ENCODE measurements at places on chromosomes 6 and 20. TPM values are rescaled to one million over a fixed set of nuclear protein-coding genes. Genes with fewer than 3 reads are reported as not detected.

The C6orf58 gene
- 0.07 TPM for polyA plus RNA-seq

The BAG2 gene
- polyA plus RNA-seq, result 5.3 TPM

The ERVFRD-1 gene
- not detected for polyA plus RNA-seq

The HTR1E gene
- polyA plus RNA-seq, result 0.02 TPM

The CALHM6 gene
- 0.31 TPM for polyA plus RNA-seq

The OVOL2 gene
- not detected for polyA plus RNA-seq

The CASS4 gene
- polyA plus RNA-seq, result 0.02 TPM

The HLA-DQA1 gene
- polyA plus RNA-seq, result not detected

- H3K27me3 ChIP-seq, result no peaks in the 10 kb centered on the region
- no peak for DNase-seq
- H3K4me1 ChIP-seq, result no peaks in the 10 kb centered on the region
- no peak overlapping the region for H3K4me3 ChIP-seq
- no peaks in the 10 kb centered on the region for H3K36me3 ChIP-seq
- no peak overlapping the region for H3K27ac ChIP-seq
Observed at GRCh38 chr20:61801857-61802442, 263.7 kb downstream of the TAF4 start.

GRCh38 chr6:132780770-132781371, 17.6 kb downstream of the SLC18B1 start:
- H3K4me3 ChIP-seq, result no peak overlapping the region
- peaks cover 10% of the 10 kb centered on the region for H3K27me3 ChIP-seq
- H3K27ac ChIP-seq, result no peak overlapping the region
- H3K4me1 ChIP-seq, result no peaks in the 10 kb centered on the region

GRCh38 chr6:157143890-157144798, 179.2 kb downstream of the TMEM242 start:
- H3K36me3 ChIP-seq, result peaks cover 11% of the 10 kb centered on the region
- peak; percentile 35 for DNase-seq
- H3K4me3 ChIP-seq, result no peak overlapping the region
- peaks cover 28% of the 10 kb centered on the region for H3K4me1 ChIP-seq
- H3K27ac ChIP-seq, result peak overlapping the region; percentile 94
- no peaks in the 10 kb centered on the region for H3K27me3 ChIP-seq

GRCh38 chr20:14955399-14955798, 618.0 kb upstream of the FLRT3 start:
- H3K27ac ChIP-seq, result no peak overlapping the region
- peaks cover 9% of the 10 kb centered on the region for H3K4me1 ChIP-seq
- H3K27me3 ChIP-seq, result no peaks in the 10 kb centered on the region
- no peaks in the 10 kb centered on the region for H3K36me3 ChIP-seq
- DNase-seq, result no peak

DNA sequence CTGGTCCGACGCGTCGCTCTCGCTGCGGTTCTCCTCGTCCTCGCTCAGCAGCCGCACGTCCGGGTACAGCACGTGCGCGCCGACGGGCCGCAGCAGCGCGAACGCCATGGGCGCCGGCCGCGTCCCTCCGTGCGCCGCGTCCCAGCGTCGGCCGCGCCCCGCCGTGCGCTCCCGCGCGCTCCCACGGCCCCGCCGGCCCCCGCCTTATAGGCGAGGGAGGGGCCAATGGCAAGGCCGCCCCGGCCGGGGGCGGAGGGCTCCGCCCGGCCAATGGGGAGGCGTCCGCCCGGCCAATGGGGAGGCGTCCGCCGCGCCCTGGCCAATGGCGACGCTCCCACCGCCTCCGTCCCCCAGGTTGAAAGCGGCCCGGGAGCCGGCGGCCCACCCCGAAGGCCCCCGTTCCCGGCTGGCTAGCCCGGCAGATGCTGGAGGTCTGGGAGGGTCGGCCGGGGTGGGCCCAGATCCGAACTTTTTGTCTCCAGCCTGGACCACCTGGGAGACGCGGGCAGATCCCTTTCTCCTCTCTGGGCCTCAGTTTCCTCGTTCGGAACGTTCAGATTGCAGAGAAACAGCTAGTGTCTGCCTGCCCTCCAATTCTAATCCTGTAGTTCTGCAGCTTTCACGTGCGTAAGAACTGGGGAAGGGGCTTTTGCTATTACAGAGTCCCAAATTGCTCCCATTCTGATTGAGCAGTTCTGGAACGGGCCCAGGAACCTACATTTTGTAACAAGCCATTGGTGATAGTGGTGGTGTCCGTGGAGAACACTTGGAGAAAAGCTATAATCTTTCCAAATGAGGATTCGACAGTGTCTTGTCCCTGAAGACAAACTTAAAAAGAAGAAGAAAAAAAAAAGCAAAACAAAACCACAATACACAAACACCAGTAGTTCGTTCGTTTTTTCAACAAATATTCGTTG, at the start of gene TCF15:
TSS of gene TCF15 (minus strand) at position 180 of the 917 bp plus-strand sequence. CDS start at position 108, 72 bp downstream.
- H3K36me3 ChIP-seq, result no peaks in the 10 kb centered on the region
- peak; percentile 100 for DNase-seq
- no peak within 1 kb of the TSS for H3K4me3 ChIP-seq
- peaks cover 39% of the 10 kb centered on the region for H3K27me3 ChIP-seq
- no peak within 1 kb of the TSS for H3K27ac ChIP-seq

- no peak overlapping the region for H3K4me3 ChIP-seq
- H3K27ac ChIP-seq, result no peak overlapping the region
- H3K27me3 ChIP-seq, result no peaks in the 10 kb centered on the region
- H3K36me3 ChIP-seq, result peaks cover 64% of the 10 kb centered on the region
- no peak for DNase-seq
Observed at GRCh38 chr6:52513896-52514295, 63.0 kb downstream of the TRAM2 start.

DNA sequence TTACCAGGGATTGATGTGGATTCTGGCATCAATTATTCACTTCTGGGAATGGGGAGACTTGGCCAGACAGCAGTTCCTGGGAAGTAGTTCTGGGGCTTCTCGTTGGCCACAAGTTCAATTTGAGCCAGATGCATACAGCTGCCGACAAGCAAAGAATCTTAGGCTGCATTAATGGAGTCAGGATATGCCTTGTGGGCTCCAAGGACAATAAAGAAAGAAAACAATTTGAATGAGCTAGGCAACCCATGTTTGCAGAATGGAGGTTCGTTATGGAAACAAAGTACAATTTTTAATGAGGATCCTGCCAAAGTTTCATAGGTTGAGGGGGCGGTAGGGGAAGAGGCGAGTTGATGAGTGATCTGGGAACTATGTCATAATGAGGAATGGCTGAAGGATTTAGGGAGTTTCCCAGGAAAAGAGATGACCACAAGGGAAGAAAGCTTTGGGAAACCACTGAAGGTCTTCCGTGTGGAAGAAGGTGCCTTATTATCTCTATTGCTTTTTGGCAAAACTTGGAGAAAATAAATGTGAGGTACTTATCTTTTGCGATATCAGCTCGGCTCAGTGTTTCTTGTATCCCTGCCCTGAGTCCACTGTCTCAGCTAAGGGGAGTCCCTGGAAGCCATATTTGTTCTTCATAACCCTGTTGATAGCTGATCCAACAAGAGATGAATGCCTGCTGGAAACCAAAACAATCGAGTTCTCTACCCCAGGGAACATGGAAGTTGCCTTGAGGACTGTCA, 181.0 kb upstream of the ZNF217 start:
- no peaks in the 10 kb centered on the region for H3K27me3 ChIP-seq
- no peaks in the 10 kb centered on the region for H3K36me3 ChIP-seq
- H3K4me3 ChIP-seq, result no peak overlapping the region
- peaks cover 15% of the 10 kb centered on the region for H3K4me1 ChIP-seq
- peak overlapping the region; percentile 53 for H3K27ac ChIP-seq

GRCh38 chr6:6826095-6826901, 237.8 kb downstream of the LY86 start:
- H3K4me1 ChIP-seq, result no peaks in the 10 kb centered on the region
- H3K36me3 ChIP-seq, result no peaks in the 10 kb centered on the region
- peak; percentile 15 for DNase-seq
- no peaks in the 10 kb centered on the region for H3K27me3 ChIP-seq

DNA sequence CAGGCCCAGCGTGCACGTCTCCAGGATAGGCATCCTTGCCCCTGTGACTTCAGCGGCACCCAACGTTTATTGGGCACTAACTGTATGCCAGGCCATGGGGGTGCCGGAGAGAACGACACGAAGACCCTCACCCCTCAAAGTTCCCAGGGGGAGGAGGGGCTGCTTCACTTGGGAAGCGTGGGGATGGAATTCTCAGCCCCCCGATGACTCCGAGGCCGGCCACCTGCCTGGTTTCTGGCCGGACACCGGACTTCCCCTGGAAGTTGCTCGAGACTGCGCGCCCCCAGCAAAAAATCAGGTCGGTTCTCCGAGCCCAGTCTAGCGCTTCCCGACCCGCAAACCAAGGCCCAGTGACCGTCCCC, 275 bp upstream of the MAVS start:
- no peak for DNase-seq
- H3K36me3 ChIP-seq, result no peaks in the 10 kb centered on the region
- H3K27ac ChIP-seq, result peak overlapping the region; percentile 83
- H3K4me1 ChIP-seq, result peaks cover 5% of the 10 kb centered on the region
- H3K27me3 ChIP-seq, result no peaks in the 10 kb centered on the region

- no peak for DNase-seq
- no peaks in the 10 kb centered on the region for H3K4me1 ChIP-seq
- H3K27me3 ChIP-seq, result no peaks in the 10 kb centered on the region
- no peaks in the 10 kb centered on the region for H3K36me3 ChIP-seq
- H3K4me3 ChIP-seq, result no peak overlapping the region
Observed at GRCh38 chr6:14827354-14827753, 418.5 kb upstream of the JARID2 start.

- no peaks in the 10 kb centered on the region for H3K36me3 ChIP-seq
- no peaks in the 10 kb centered on the region for H3K27me3 ChIP-seq
- no peak for DNase-seq
- H3K4me3 ChIP-seq, result no peak overlapping the region
- H3K27ac ChIP-seq, result no peak overlapping the region
Observed at GRCh38 chr6:53922539-53922981, 127.8 kb downstream of the LRRC1 start.

DNA sequence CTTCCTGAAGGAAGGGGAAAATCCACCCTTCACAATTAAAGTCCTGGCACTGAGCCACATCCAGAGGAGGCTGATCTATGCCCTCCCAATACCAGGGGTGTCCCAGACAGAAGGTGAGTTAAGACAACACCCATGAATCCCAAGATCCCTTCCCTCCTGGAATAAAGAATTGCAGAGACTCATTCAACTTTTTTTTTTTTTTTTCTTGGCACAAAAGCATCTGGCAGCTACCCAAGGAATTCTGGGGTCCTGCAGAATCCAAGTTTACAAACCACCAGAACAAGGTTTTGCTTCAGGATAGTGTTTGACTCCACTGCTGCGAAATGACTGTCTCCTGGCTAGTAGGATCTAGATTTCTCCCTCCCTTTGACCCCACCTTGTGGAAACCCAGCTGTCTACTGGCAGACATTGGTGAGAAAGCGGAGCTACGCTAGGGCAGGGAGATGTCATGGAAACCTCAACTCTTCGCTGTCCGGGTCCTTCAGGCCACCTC, 37.4 kb downstream of the JAG1 start:
- H3K36me3 ChIP-seq, result peaks cover 34% of the 10 kb centered on the region
- H3K4me1 ChIP-seq, result peaks cover 20% of the 10 kb centered on the region
- peak overlapping the region; percentile 70 for H3K27ac ChIP-seq
- no peak overlapping the region for H3K4me3 ChIP-seq
- no peak for DNase-seq

DNA sequence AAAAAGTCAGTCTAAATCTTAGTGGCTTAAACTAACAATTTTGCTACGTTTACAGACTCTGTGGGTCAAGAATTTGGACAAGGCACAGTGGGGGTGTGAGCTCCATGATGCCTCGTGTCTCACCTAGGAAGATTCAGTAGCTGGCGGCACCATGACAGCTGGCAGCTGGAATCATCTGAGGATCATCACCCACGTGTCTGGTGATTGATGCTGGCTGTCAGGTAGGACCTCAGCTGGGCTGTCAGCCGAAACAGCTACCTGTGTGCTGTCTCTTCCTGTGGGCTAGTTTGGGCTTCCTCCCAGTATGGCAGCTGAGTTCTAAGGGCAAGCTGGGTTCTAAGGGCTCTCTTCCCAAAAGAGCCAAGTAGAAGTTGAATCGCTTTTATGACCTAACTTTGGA, 26.4 kb upstream of the DLGAP4 start:
- no peaks in the 10 kb centered on the region for H3K4me1 ChIP-seq
- no peaks in the 10 kb centered on the region for H3K36me3 ChIP-seq
- DNase-seq, result no peak
- no peak overlapping the region for H3K27ac ChIP-seq

DNA sequence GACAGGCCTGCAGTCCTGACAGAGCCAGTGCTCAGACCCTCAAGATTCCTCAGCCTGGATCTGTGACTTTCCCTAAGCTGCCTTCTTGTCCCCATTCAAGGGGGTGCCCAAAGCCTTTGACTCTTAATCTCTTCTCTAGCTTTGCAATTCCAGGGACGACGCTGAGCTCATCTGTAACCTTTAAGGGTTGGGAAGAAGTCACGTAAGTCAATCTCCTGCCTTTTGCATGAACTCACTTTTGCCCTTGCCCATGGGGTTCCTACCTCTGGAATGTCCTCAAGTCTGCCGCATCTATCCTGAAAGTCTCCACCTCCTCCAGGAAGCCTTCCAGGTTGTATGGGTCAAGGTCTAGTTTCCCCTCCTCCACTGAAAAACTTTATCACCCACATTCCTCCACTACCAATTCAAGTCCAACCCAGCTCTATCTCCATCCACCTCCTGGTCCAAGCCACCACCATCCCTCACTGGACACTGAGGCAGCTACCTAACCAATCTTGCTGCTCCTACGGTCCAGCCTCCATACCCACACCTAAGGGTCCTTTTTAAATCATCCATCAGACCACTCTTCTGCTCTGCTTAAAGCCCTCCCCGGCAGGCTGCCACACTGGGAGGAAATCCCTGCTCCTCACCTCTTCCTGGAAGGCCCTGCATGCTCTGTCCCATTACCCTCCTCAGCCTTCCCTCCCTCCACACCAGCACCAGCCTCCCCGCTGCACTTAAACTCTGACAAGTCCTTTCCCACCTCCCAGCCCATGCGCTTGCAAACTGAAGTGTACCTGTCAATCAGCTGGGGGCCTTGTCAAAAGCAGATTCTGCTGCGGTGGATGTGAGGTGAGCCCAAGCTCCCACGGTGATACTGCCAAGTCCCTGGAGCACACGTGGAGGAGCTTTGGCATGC, 29.7 kb downstream of the PREX1 start:
- H3K27me3 ChIP-seq, result no peaks in the 10 kb centered on the region
- no peak for DNase-seq
- no peak overlapping the region for H3K4me3 ChIP-seq
- no peak overlapping the region for H3K27ac ChIP-seq
- H3K4me1 ChIP-seq, result no peaks in the 10 kb centered on the region

GRCh38 chr20:15817351-15817750, 755.9 kb downstream of the KIF16B start:
- no peak overlapping the region for H3K4me3 ChIP-seq
- no peak overlapping the region for H3K27ac ChIP-seq
- no peaks in the 10 kb centered on the region for H3K36me3 ChIP-seq
- no peaks in the 10 kb centered on the region for H3K27me3 ChIP-seq
- no peaks in the 10 kb centered on the region for H3K4me1 ChIP-seq

GRCh38 chr6:160895562-160895961, 96.0 kb upstream of the MAP3K4 start:
- H3K4me1 ChIP-seq, result no peaks in the 10 kb centered on the region
- peaks cover 8% of the 10 kb centered on the region for H3K27me3 ChIP-seq
- no peak overlapping the region for H3K27ac ChIP-seq
- DNase-seq, result no peak

Data from SK-N-SH (cell line).